ENCODE measurements at places on chromosomes 11 and 22.

DNA sequence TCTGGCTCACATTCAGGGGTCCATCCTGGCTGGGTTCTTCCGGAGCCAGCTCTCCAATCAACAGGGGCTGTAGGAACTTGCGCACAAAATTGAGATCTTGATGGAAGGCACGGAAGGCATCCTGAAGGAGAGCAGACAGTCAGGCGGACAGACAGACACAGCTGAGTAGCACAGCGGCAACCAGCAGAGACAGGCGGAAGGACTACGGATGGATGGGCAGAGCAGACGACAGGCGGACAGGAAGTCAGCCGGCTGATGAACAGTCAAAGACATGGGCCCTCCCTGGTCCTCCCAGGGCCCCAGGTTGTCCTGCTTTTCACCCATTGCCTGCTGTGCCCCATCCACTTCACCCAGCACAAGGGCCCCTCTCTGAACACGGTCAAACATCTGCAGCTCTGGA, 11.3 kb downstream of the FADS3 start:
- no peak for DNase-seq

- no peak for DNase-seq
Observed at GRCh38 chr22:29060251-29060869, 1.3 kb downstream of the C22orf31 start.

- no peak for DNase-seq
Observed at GRCh38 chr11:119758291-119758690, 29.3 kb upstream of the NECTIN1 start.

- DNase-seq = no peak
Observed at GRCh38 chr11:121607341-121607740, 154.6 kb upstream of the SORL1-AS1 start.

DNA sequence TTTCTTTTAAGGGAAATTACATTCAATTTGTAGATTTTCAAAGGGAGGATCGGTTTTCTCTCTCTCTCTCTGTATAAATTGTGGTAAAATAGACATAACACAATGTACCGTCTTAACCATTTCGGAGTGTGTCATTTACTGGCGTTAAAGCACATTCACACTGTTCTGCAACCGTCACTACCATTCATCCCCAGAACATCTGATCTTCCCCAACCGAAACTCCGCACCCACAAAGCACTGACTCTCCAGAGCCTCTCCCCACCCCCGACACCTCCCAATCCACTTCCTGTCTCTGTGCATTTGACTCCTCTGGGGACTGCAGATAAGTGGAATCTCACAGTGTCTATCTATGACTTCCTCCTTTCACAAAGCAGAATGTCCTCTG, 15.9 kb upstream of the GRAMD4 start:
- DNase-seq = no peak

- no peak for DNase-seq
Observed at GRCh38 chr11:6876914-6877313, 489 bp downstream of the OR10A4 start.

- no peak for DNase-seq
Observed at GRCh38 chr22:47543447-47543846, 781.0 kb downstream of the TBC1D22A start.

DNA sequence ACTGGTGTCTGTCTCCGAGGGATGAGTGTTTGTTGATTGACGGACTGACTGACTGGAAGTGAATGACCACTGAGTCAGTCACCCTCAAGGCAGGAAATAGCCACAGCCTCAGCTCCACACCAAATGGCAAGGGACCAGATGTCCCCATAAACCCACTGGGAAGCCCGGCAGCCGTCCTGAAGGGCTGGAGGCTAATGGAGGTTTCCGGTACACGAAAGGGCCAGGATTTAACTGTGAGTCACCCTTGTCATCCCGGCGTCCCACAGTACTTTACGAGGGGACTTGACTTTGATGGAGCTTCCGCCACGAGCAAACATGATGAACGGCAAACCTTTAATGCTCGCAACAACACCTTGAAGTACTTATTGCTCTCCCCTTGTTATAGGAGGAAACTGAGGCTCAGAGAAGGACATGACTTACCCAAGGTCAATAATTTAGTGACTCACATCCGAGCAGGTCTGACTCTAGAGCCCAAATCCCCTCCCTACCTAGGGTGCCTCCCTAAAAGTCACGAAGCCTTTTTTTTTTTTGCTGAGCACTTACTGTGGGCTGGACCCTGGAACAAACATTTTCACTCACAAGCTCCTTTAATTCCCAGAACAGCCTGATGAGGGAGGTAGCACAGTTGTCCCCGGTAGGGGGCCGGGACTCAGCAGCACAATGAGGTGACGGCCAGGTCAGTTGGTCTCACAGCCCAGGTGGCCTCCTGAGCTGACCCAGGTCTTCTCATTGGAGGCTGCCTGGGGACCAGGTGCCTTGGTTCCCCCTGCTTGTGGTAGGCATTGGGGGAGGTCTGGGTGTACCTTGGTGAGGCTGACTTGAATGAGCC, 25.2 kb upstream of the GCAT start:
- DNase-seq = peak; percentile 41

DNA sequence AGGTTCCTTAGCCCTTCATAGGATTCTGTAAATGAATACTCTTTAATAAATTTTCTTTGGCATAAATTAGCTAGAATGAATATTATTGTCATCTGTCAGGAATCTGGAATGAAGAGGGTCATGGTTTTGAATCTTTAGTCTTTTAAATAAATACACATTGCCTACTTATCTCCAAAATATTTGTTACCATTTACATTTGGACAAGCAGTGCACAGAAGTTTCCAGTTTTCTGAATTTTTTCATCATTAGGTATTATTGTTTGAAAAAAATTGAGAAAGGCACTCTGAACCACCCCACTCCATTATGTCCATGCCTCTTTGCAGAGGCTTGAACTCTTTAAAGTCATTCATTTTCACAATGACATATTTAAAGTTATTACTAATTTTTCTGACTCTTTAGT, 549.0 kb upstream of the LUZP2 start:
- no peak for DNase-seq

DNA sequence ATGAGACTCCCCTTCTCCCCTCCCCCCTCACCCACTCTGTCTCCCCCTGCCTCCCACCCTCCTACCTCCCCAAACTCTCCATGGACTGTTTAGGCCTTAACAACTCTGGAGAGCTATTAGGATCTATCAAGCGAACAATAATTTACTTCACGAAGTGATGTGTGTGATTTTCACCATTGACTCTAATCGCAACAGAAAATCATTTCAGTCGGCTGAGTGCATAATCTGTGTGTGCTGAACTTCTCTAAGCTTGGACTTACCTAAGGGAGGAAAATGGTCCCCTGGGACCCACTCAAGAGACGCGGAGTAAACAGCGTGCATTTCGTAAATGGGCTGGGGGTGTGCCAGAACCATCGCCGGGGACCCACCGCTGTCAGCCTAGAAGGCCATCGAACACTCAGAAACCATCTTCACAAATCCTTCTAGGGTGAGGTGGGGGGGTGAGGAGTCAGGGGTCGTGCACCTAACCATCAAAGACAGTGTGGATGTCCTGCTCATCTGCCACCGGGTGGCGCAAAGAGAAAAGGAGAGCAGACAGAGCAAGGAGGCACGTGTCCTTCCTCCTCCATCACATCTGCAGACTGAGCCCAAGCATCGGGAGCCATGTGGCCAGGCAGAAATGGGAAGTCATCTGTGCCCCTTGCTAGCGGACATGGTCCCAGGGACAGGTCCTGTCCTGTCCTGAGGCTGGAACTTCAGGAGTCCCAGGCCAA, 62.1 kb upstream of the NUP50 start:
- DNase-seq = peak; percentile 41

DNA sequence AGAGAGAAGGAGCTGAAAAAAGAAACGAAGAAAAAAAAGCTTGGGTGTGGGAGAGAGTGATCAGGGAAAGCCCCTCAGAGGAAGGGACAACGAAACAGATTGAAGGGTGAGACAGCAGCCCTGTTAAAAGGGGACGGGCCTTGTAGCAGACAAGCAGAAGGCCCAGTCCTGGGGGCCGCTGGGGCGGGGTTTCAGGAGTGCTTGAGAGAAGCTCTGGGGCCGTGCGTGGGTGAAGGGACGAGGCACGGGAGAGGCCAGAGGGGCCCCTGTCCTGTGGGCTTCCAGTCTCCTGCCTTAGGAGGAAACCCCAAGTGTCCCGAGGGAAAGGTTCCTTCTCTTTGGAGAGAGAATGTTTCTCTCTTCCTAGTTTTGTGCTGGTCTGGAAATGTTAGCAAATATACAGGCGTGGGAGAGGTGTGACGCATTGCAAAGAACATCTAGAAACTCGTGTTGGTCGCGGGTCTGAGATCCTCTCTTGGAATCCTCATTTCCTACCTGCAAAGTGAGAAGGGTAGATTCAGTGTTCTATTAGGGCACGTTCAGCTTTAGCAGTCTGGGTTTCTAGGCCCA, 28.6 kb downstream of the ADAMTS15 start:
- no peak for DNase-seq

GRCh38 chr11:76253416-76253815, 47.1 kb upstream of the WNT11 start:
- no peak for DNase-seq

DNA sequence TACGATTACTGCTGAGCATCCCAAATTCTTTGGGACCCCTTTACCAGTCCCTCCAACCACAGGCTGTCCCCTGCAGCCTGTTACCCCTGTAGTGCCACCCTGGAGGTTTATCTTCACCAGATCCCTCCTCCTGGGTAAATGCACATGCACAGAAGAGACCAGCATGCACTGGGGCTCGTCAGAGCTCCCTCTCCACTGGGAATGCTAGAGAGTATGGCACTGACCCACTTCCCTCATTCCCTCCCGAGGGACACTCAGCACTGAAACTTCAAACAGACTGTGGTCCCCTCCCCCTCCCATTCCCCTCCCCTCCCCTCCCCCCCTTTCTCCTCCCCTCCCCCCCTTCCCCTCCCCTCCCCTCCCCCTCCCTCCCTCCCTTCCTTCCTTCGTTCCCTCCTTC, 49.1 kb downstream of the C11orf91 start:
- no peak for DNase-seq

GRCh38 chr11:125369808-125370207, 126.3 kb downstream of the FEZ1 start:
- no peak for DNase-seq

GRCh38 chr11:131299598-131300438, 70.6 kb upstream of the NTM start:
- DNase-seq = no peak

DNA sequence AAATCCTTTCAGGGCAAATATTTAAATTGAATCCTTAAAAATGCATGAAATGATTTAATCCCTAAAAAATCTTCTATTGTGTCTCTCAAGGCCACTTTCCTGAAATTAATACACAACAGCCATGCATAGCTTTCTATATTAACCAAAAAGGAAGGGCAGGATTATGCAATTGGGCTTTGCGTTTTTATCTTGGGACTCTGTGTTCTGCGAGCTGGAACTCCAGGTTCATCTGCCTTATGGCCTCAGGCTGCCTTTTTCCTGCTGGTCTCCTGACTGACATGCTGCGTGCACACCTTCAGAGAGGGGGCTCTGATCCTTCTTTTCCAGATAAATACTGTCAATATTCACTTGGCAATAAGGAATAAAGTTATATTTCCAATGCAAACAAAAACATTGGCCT, 141.7 kb upstream of the GRIA4 start:
- no peak for DNase-seq

- DNase-seq = no peak
Observed at GRCh38 chr11:126949066-126949891, 51.3 kb downstream of the KIRREL3 start.

GRCh38 chr11:103582351-103582909, 454.0 kb upstream of the DDI1 start:
- DNase-seq = no peak

DNA sequence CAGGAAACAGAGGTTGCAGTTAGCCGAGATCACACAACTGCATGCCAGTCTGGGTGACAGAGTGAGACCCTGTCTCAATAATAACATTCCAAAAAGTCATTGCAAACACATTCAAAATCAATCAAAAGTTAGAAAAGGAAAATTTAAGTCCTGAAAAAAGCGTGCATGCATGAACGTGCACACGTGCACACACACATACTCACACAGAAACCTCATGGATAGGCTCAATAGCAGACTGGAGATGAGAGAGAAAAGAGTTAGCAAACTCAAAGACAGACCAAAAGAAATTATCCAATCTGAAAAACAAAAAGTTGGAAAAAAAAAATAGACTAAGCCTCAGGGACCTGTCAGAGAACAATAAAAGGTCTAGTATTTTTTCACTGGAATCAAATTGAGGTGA, 1005.6 kb downstream of the TBC1D22A start:
- DNase-seq = no peak

- DNase-seq = no peak
Observed at GRCh38 chr22:25406510-25407210, 157.8 kb upstream of the GRK3 start.

- peak; percentile 97 for DNase-seq
Observed at GRCh38 chr11:65873318-65874156, 937 bp upstream of the EFEMP2 start.

Measured in HTR-8/SVneo (cell line).